ENCODE measurements at places on chromosomes 4 and X. TPM values are rescaled to one million over a fixed set of nuclear protein-coding genes. Genes with fewer than 3 reads are reported as not detected.

The TMEM192 gene
- total RNA-seq, result 15.4 TPM

The PLP1 gene
- total RNA-seq, result 5.9 TPM

The CT45A3 gene
- total RNA-seq, result not detected

The PCDH7 gene
- total RNA-seq, result 127 TPM

The NLGN3 gene
- total RNA-seq, result 0.21 TPM

The VSIG1 gene
- total RNA-seq, result 2.9 TPM

The CCDC120 gene
- 0.11 TPM for total RNA-seq

The ASMT gene
- 37.5 TPM for total RNA-seq

DNA sequence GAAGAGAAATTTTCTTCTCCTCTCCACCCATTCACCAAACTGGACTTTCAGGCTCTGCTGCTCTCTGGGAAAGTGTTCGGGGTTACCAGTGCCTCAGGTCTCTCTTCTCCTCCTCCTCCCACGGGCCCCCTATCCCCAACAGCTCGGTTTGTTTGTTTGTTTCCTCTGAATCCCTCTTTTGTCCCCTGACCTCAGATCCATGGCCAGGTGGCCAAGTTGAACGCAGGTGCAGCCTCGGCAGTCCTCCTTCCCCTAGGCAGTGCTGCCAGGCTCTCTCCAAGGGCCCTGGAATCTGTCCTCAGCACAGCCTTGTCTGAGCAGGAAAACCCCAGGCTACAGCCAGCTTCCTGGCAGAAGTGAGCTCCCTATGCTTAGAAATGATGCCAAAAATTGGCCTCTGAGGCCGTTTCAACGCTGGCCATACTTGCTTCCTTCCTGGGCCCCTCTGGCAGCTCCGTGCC, 60.0 kb downstream of the FHDC1 start:
- no peak overlapping the region for H3K27ac ChIP-seq
- no peaks in the 10 kb centered on the region for H3K4me1 ChIP-seq
- H3K27me3 ChIP-seq, result no peaks in the 10 kb centered on the region
- no peaks in the 10 kb centered on the region for H3K36me3 ChIP-seq
- no peak for DNase-seq
- no peak overlapping the region for H3K4me3 ChIP-seq

DNA sequence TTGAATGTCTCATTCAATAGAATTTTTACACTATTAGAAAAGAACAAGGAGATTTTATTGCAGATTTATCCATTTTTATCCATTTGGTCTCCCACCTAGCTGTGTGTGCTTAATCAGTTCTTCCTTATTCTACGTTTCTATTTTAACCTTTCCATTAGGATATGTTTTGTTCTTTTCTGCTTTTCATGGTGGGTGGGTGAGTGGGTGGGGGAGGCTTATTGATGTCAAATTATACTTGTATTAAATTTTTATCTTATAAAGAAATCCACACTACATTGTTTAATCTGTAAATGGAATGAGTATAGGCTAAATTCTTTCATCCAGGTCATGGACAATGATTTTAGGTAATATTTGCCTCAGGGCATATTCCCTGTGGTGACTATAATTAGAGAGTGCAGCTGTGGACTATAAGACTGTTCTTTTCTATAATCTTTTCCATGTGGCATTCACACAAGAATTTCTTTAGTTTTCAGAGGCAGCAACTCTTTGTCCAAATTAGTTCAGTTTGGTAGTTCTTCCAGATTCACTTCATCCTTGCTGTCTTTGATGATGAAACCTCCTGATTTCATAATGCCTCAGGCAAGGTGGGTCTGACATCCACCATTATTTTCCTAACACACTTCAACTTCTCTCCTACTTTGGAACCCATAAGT, 2451.8 kb downstream of the PCDH7 start:
- no peaks in the 10 kb centered on the region for H3K36me3 ChIP-seq
- H3K27ac ChIP-seq, result no peak overlapping the region
- no peaks in the 10 kb centered on the region for H3K27me3 ChIP-seq
- no peak for DNase-seq
- H3K4me1 ChIP-seq, result no peaks in the 10 kb centered on the region
- H3K4me3 ChIP-seq, result no peak overlapping the region

GRCh38 chrX:49184294-49185281, 1.6 kb downstream of the PRICKLE3 start:
- H3K27ac ChIP-seq, result peak overlapping the region; percentile 85
- DNase-seq, result peak; percentile 95

DNA sequence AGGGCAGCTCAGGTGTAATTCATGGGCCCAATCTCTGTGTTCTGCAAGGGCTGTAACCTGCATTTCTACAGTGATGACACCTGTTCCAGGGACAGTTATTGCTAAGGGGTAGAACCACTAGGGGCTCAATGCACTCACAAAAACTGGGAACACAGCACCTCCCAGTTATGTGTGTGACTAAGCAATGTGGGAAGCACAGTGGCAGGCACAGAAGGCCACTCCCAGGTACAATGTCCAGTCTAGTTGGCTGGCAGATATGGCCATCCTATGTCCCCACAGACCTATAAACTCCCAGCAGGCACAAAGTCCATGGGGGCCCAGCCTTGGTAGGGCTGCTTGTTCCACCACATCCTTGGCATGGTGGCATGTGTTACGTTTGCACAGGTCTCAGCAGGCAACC, 25.7 kb downstream of the CXCL13 start:
- no peaks in the 10 kb centered on the region for H3K27me3 ChIP-seq
- no peak overlapping the region for H3K27ac ChIP-seq
- no peaks in the 10 kb centered on the region for H3K4me1 ChIP-seq
- H3K4me3 ChIP-seq, result no peak overlapping the region

- no peaks in the 10 kb centered on the region for H3K27me3 ChIP-seq
- H3K4me1 ChIP-seq, result no peaks in the 10 kb centered on the region
- no peak overlapping the region for H3K4me3 ChIP-seq
- H3K36me3 ChIP-seq, result peaks cover 60% of the 10 kb centered on the region
- no peak overlapping the region for H3K27ac ChIP-seq
- DNase-seq, result no peak
Measured at GRCh38 chr4:5758741-5759140, 47.7 kb downstream of the EVC start.

- H3K27me3 ChIP-seq, result no peaks in the 10 kb centered on the region
- no peaks in the 10 kb centered on the region for H3K4me1 ChIP-seq
- H3K4me3 ChIP-seq, result no peak overlapping the region
- no peak overlapping the region for H3K27ac ChIP-seq
- H3K36me3 ChIP-seq, result no peaks in the 10 kb centered on the region
Measured at GRCh38 chr4:20474119-20474518, 222.4 kb downstream of the SLIT2 start.

GRCh38 chr4:52729586-52729985, 21.6 kb downstream of the ERVMER34-1 start:
- no peak overlapping the region for H3K4me3 ChIP-seq
- H3K4me1 ChIP-seq, result no peaks in the 10 kb centered on the region
- DNase-seq, result no peak
- H3K27ac ChIP-seq, result no peak overlapping the region

GRCh38 chr4:55682295-55682694, 46.2 kb upstream of the NMU start:
- DNase-seq, result no peak
- no peaks in the 10 kb centered on the region for H3K4me1 ChIP-seq
- H3K4me3 ChIP-seq, result no peak overlapping the region

DNA sequence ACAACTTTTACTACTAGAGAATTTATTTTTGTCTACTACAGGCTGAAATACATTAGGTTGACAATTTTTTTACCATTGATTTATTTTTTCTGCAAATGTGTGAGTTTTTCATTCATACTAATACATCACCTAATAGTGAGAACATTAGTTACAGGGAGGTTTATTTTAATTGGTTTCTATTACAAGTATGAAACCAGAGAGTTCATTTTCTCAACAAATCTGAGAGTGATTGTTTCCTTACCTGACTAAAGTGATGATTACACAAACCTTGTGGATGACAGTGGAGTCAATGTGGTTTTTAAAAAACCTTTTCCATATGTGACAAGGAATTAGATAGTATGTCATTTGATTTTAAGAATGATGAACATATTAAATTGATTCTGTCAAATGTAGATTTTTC, 227.4 kb downstream of the PALLD start:
- no peaks in the 10 kb centered on the region for H3K36me3 ChIP-seq
- no peak overlapping the region for H3K27ac ChIP-seq
- H3K4me3 ChIP-seq, result no peak overlapping the region

- no peak overlapping the region for H3K27ac ChIP-seq
- no peaks in the 10 kb centered on the region for H3K4me1 ChIP-seq
- no peak overlapping the region for H3K4me3 ChIP-seq
- no peak for DNase-seq
- no peaks in the 10 kb centered on the region for H3K27me3 ChIP-seq
Measured at GRCh38 chrX:21745756-21746155, 12.2 kb downstream of the SMPX start.

DNA sequence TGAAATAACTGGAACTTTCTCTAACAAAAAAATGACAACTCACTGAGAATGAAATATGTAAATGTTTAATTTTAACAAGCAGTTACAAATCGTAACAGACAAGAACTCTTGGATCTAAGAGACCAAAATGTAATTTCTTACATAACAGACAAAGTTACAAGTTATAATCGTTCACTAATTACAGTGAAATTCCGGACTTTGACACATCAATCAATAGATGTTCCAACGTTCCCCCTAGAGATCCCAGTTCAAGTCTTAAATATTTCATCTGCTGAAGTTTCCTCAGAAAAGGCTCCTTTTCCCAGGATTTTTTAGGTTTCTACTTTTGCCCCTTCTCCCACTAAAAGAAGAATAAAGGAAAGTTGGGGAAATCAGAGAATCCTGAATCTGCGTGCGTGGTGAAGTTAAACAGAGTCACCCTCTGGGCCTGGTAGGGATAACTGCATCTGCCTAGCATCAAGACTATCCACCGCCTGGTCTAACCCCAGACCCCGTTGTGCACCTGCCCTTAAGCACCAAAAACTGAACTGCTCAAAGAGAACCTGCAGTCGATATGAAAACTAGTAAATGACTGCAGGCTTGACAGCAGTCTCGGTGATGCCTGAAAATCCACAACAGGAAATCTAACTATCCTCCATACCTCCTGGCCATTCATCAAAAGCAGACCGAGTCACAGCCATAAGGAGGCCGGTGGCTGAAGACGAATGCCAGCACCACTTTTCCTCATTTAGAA, 2.3 kb downstream of the IRF2 start:
- H3K27me3 ChIP-seq, result no peaks in the 10 kb centered on the region
- peak overlapping the region; percentile 95 for H3K4me3 ChIP-seq
- H3K27ac ChIP-seq, result peak overlapping the region; percentile 93
- DNase-seq, result no peak
- no peaks in the 10 kb centered on the region for H3K36me3 ChIP-seq

GRCh38 chr4:147816382-147817254, 84.7 kb downstream of the ARHGAP10 start:
- H3K27me3 ChIP-seq, result no peaks in the 10 kb centered on the region
- H3K4me3 ChIP-seq, result no peak overlapping the region
- DNase-seq, result no peak

- H3K4me3 ChIP-seq, result no peak overlapping the region
- no peak for DNase-seq
Measured at GRCh38 chr4:121726642-121727268, 30.0 kb upstream of the ANXA5 start.

DNA sequence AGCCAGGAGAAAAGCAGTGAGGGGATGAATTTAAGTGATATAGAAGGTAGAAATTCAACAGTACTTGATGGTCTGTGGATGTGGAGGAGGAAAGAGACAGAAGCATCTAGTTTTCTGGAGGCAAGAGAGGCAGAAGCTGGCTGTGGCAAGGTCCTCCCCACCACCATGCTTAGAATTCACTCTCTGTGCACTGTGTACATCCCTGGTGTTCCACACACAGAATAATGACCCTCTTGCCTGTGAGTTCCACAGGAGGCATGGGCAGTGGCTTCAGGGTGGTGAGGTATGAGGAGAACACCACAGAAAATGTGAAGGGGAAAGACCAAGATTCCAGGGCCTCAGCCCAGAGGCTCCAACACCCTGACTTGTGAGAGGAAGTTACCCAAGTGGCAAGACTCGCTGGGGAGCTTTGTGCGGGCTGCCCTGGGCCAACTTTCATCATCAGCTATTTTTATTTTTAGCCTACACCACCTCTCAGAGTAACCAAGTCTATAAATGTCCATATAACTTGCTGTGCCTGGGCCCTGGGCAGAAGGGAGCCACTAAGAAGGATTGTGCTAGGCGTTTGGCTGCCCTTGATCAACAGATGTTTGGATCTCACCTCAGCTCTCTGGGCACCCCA, 7.8 kb upstream of the INTS6L start:
- no peak for DNase-seq
- H3K27ac ChIP-seq, result no peak overlapping the region
- H3K36me3 ChIP-seq, result no peaks in the 10 kb centered on the region
- H3K4me1 ChIP-seq, result no peaks in the 10 kb centered on the region

GRCh38 chrX:17680732-17681413, 56.4 kb upstream of the SCML1 start:
- H3K4me1 ChIP-seq, result no peaks in the 10 kb centered on the region
- H3K27me3 ChIP-seq, result no peaks in the 10 kb centered on the region
- no peak overlapping the region for H3K27ac ChIP-seq
- H3K36me3 ChIP-seq, result no peaks in the 10 kb centered on the region
- H3K4me3 ChIP-seq, result no peak overlapping the region

- no peak overlapping the region for H3K27ac ChIP-seq
- DNase-seq, result no peak
- no peaks in the 10 kb centered on the region for H3K36me3 ChIP-seq
- no peaks in the 10 kb centered on the region for H3K4me1 ChIP-seq
- H3K27me3 ChIP-seq, result no peaks in the 10 kb centered on the region
Measured at GRCh38 chr4:24970635-24971034, 57.8 kb upstream of the CCDC149 start.

DNA sequence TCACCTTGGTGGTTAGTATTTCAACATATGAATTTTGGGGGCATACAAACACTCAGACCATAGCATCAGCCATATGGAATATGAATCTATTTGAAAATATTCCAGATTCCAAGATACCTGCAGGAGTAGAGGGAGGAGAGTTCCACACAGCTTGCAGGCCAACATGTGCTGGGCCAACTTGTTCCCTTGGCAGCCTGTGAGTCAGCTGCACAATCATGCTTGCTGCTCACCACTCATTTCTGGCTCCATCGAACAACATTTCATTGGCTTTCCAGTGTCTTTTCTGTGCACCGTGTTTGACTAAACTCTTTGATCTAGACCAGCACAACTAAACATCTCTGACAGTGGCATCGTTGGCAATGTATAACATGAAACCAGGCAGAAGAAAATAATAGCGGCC, 282.5 kb upstream of the RASGEF1B start:
- H3K36me3 ChIP-seq, result no peaks in the 10 kb centered on the region
- H3K4me1 ChIP-seq, result no peaks in the 10 kb centered on the region
- no peak for DNase-seq
- H3K27ac ChIP-seq, result no peak overlapping the region

- no peaks in the 10 kb centered on the region for H3K36me3 ChIP-seq
- no peaks in the 10 kb centered on the region for H3K4me1 ChIP-seq
- H3K4me3 ChIP-seq, result no peak overlapping the region
Measured at GRCh38 chr4:170193496-170193895, 103.7 kb upstream of the AADAT start.

DNA sequence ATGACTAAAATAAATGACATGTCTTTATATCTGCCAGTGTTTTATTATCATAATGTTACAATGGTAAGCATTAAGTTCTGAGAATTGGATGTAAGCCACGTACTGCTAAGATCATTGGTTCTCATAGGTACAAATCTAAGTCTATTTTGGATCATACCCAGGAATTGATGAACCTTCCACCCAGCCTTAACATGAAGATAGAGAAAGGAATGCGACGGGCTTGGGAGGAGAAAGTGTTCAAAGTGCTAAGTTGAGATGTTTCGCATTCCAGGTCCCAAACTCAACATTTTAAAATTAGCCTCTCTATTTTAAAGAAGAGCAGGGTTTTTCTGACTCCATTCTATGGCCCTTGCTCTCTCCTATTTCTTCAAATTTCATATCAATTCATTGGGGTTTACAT, 54.9 kb upstream of the FRAS1 start:
- no peaks in the 10 kb centered on the region for H3K36me3 ChIP-seq
- H3K27ac ChIP-seq, result no peak overlapping the region
- H3K4me1 ChIP-seq, result no peaks in the 10 kb centered on the region

Measured in ascending aorta (tissue), 2 donors.